ENCODE measurements at places on chromosomes 2 and 18.

DNA sequence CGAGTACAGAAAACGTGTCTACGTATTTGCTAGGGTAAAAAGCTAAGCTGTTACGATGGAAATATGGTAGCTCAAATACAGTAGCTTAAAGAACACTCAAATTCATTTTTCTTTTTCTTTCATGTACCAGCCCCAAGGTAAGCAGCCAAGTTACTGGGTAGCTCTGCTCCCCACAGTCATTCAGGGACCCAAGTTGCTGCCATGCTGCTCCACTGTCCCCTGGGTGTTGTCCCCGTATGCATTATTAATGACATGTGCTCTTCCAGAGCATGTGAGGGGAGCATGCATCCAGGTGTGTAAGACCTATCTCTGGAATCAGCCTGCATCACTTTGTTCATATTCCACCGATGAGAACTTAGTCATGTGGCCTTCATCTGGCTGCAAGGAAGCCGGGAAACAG, 105.1 kb upstream of the SP3 start:
- no peak for DNase-seq

DNA sequence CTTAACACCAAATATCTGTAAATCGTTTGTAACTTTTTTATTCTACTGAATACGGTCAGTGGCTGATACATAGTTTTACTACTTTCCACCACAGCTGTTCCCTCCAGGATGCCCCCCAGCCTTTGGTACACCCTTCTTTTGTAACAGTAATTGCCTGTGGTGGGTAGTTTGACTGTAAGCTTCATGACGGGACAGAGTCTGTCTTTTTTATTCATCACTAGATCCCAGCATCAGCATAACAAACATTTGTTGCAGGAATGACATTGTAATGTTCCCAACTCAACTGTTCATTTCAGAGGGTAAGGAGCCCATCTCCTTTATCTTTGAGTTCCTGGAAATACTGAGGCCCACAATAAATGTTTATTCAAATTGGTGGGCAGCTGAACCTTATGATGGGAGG, 67.5 kb downstream of the MBOAT2 start:
- DNase-seq = no peak

GRCh38 chr2:230472621-230473018, 56.6 kb downstream of the SP100 start:
- DNase-seq = no peak

DNA sequence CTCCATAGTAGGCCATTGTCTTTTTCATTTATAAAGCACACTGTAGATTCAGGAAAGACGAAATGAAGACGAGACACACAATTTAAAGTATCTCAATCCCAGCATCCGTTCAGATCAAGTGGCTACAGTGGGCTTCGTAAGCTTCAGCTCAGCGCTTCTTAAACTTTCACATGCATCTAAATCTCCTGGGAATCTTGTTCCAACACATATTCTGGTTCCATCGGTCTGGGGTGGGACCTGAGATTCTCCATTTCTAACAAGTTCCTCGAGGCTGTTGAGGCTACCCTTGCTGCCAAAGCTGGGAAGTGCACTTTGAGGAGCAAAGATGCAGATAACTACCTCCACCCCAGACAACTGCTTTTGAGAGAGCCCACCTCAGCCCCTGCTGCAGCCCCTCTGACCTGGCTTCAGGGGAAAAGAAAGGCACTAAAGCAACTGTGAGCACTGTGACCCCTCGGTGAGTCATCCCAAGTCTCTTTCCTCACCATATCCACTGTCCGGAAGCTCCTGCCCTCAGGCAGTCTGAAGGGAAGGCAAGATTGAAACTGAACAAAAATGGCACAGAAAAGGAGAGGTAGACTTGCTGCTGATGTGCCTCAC, 201.1 kb upstream of the FBXO11 start:
- peak; percentile 39 for DNase-seq

DNA sequence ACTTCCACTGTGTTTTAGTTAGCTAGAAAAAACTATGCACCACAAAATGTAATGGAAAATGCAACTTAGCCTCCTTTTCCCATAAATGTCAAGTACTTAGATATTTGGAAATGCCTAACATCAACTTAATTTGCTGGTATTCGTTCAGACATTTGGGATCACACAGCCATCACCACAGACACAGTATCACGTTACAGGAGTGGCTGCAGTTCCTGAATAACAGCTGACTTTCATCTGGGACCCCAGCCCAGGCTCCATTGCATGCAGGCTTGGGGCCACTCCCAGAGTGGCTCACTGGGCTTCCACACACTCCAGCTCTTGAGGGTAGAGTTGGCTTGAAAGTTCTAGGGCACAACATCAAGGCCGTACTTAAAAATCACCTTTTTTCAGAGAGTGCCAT, 9.3 kb downstream of the TMEM182 start:
- DNase-seq = no peak

DNA sequence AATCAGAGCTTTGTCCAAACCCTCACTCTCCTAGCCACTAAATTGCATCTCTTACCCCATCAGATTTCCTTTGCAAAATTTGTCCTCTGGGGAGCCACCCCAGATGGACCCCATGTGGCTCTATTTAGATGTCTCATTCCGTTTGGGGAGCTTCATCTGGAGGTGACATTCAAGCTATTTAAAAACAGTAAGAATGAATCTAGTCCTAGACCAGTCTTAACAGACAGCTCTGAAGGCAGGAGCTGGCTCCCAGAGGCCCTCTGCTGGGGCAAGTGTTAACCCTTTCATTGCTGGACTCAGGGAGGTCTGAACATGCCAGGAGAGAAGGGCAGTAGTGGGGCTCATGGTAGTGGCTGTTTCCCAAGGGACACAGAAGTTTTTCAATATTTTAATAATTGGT, 59.2 kb downstream of the RPL37A start:
- DNase-seq = no peak

DNA sequence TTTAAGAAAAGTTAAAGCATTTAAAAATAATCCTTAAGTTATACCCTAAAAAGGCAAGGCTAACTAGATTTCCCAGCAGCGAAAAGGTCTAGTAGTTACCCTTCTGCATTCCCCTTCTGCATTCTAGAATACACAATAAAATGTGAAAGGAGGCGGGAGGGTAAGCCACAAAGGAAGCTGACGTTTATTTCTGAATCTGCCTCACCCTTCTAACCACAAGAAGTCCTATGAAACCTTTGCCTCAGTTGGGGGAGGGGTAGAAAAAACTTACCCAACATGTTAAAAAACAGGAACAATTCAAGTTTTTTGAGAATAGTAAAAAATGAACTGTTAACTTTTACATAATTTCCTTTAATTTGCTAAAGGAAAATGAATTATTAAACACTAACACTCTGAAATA, 11.3 kb downstream of the STK17B start:
- DNase-seq = no peak

DNA sequence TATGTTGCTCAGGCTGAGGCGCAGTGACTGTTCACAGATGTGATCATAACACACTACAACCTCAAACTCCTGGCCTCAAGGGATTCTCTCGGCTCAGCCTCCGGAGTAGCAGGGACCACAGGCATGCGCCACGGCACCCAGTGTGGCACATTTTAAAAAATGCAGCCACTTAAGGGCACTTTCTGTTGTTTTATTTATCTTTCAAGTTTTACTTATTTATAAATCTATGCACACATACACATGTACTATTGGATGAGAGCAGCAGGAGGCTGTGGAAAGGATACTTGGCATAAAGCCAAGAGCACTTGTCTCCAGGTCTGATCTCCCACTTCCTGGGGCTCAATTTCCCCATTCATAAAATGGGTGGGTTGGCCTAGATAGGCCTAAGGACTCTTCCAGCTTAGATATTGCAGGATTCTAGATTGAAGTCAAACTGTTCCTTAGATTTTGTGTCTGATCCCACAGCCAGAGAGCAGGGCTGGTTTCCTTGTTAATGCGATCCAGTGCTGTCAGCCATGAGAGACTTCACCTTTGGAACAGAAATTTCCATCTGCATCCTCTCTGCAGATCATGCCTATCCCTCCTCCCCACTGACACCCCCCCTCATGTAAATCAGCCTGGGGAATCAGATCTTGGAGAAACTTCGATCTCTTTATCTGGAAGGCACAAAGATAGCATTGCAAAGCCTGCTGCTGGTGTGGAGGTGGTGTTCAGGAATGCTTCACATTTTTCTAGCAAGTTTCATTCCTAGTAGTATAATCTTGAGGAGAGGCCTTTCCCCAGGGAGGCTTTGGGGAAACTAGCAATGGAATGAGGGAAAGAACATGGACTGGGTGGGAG, 24.7 kb downstream of the PCBP1 start:
- no peak for DNase-seq

GRCh38 chr2:220277445-220277975, 650.1 kb downstream of the SLC4A3 start:
- DNase-seq = no peak

DNA sequence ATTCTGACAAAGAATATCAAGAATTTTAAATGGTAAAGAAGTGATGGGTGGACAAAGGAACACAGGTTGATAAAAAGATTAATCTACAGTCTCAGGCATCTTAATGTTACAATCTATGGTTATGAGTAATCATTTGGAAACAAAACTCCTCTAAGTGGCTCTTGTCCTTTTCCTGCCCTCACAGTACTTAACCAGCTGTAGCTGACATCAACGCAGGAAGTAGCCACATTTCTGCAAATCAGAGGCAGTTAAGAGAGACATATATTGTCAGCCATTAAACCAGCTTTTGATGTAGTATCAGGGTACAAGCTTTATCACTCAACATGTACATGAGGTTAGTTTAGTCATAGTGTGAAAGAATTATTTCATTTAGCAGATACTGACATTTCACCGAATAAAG, 244.6 kb downstream of the NR4A2 start:
- no peak for DNase-seq

DNA sequence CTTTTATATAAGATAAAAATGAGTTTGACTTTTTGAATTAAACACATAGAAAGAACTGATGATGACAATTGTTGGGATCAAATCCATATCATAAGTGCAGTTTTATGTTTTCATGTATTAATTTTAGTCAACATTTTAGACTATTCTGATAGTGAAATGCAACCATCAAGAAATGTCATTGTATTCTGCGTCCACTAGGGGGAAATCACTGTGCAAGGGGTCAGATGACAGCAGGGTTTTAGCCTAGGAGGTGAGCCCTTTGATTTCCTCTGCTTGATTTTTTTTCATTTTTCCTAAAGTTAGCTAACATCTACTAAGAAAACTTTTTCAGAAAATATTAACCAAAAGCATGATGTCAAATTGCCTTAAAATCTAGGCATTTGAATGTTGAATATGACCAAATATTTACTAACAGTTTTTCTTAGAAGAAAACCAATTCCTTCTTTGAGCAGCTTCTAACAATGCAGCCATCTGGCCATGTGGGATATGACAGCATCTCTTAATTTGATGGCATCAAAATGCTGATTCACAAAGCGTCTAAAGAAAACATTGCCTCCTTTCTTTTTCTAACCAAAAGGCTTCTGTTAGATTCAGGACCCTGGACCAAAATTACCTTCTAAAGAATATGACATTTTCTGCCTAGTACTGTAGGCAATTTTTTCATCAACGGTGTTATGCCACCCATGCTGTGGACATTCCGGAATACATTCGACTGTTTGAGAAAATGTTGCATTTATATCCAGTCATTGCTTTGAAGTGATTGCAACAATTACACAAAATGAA, 141.5 kb downstream of the SPHKAP start:
- peak; percentile 41 for DNase-seq

- no peak for DNase-seq
These were observed 305.0 kb upstream of the ERBB4 start for GRCh38 chr2:212843409-212844199.

DNA sequence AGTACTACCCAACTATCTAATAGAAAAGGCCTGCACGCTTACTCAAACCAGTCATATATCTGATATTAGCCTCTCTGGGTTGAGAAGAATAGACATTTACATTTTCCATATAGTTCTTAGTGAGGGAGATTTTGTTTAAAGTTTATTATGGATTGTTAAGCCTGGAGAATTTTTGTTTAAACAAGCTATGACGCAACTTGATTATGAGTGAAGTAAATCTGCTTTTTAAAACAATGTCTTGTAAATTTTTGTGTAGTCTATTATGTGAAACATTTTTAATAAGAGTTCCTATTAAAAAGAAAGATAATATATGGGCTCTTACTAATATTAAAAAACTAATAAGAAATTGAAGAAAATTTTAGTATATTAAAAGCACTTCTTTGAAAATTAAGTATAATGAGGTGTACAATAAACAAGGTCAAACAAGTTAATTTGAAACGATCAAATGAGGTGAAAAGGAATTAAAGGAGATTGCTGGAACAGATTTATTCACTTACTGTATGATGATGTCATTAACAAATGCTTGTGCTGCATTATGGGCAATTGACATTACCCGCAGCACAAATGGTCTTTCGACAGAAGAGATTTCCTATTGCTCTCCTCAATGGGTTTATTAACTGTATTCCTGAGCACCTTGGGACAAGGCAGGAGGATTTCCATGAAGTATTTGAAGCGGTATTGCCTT, 229.2 kb upstream of the SMIM21 start:
- no peak for DNase-seq

GRCh38 chr2:167345559-167345958, 457.3 kb downstream of the XIRP2 start:
- DNase-seq = no peak

All from HepG2 (cell line).